ENCODE measurements at places on chromosomes 4 and X. TPM values are rescaled to one million over a fixed set of nuclear protein-coding genes. Genes with fewer than 3 reads are reported as not detected.

DNA sequence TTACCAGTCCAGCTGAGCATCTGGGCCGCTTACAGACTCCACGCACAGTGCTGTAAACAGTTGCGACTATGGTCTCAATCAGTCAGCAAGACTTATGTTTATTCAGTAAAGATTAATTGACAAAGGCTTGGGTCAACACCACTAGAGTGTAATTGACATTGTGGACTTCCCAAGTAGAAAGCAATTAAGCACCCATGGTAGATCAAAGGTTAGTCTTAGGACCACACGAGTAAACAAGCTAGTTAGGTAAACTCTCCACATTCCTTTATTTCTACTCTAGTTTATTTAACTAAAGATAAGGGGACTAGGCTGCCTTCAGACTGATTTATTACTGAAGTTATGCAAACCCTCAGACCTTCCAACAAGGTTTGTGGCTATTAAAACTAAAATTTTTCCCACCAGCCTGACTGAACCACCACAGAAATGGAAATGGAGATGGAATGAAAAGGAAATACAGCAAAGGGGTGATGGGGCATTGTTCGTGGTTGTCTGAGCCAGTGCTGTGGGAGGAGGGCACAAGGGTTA, 44.2 kb downstream of the MTHFD2L start:
- H3K4me1 ChIP-seq, result no peaks in the 10 kb centered on the region
- no peak overlapping the region for H3K27ac ChIP-seq
- H3K36me3 ChIP-seq, result no peaks in the 10 kb centered on the region
- H3K27me3 ChIP-seq, result peaks cover 2% of the 10 kb centered on the region
- no peak for DNase-seq
- no peak overlapping the region for H3K4me3 ChIP-seq

Gene MTHFD2L
- total RNA-seq, result 14.0 TPM

DNA sequence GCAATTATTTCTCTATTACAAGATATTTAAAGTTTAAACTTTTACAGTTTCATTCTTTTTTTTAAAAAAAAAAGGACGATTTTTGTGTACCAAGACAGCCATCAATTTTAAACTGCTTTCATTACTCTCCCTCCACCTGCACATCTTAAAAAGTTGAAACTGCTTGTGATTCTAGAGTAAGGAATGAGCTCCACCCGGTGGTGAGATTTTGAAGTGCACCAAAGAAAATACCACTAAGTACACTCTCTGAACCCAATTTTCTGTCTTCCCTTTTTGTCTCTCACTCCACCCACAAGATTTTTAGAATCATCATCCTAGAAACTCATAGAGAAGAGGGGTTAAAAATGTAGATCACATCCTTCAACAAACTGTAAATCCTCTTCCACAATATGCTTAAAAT, 91.3 kb upstream of the WDR44 start:
- H3K4me1 ChIP-seq, result no peaks in the 10 kb centered on the region
- no peaks in the 10 kb centered on the region for H3K36me3 ChIP-seq
- no peak overlapping the region for H3K27ac ChIP-seq
- peaks cover 1% of the 10 kb centered on the region for H3K27me3 ChIP-seq

DNA sequence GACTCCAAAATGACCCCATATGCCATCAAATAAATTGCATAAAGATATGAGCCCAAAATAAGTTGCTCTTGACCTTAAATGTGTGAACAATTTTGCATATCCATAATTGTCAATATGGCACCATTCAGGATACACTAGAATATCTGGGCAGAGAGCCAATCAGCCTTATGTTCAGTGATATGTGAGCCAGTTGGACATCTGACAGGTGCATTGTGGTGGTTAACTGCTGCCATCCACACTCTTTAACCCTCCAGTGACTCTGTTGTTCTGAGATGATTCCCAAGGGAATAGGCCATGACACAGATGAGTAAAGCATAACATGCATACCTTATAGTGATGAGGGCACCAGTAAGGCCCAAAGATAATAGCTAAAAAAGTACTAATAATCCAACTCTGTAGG, 500.1 kb downstream of the PCDH18 start:
- H3K27ac ChIP-seq, result peak overlapping the region; percentile 93
- peaks cover 7% of the 10 kb centered on the region for H3K36me3 ChIP-seq
- DNase-seq, result peak; percentile 31
- peaks cover 5% of the 10 kb centered on the region for H3K27me3 ChIP-seq
- peaks cover 5% of the 10 kb centered on the region for H3K4me1 ChIP-seq
- H3K4me3 ChIP-seq, result peak overlapping the region; percentile 15

DNA sequence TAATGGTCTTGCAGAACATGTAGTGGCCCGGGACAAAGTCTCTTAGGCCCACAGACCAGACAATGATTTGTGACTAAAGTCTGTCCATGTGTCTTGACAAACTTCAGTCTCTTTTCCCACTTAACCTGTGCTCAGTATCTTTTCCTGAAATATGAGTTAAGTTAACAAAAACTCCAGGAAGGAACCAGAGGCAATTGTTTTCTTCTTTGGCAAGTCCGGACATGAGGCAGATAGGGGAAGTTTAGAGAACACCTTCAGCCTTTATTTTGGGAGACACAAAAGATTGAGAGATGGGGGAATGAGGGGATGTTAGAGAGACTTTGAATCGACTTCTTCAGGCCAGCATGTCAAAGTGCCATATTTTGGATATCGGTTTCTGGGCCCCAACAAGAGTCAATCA, 80.2 kb upstream of the FRMPD4 start:
- H3K27ac ChIP-seq, result no peak overlapping the region
- H3K27me3 ChIP-seq, result no peaks in the 10 kb centered on the region
- H3K36me3 ChIP-seq, result no peaks in the 10 kb centered on the region
- H3K4me1 ChIP-seq, result no peaks in the 10 kb centered on the region
- no peak overlapping the region for H3K4me3 ChIP-seq
- no peak for DNase-seq

GRCh38 chr4:47830265-47831025, 7.4 kb downstream of the CORIN start:
- H3K4me1 ChIP-seq, result no peaks in the 10 kb centered on the region
- DNase-seq, result no peak
- H3K36me3 ChIP-seq, result peaks cover 19% of the 10 kb centered on the region
- H3K27ac ChIP-seq, result no peak overlapping the region

Gene WAS
- total RNA-seq, result 2.6 TPM

DNA sequence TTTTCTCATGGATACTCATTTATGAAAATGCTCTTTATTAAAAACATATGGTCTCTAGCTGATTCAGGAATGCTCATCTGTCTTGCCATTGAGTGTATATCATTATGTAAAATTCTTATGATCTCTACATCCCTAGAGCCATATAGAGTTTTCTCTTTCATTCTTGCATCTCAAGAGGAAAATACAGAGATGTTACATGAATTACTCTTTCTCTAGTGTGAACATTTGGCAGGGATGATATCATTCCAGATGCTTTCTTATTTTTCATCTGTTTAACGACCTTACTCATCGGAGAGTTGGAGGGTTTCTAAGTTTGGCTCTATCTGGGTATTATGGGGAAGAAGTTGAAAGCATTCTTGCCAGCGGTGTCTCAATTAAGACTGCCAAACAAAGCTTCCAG, 202.9 kb upstream of the SLC7A11 start:
- no peaks in the 10 kb centered on the region for H3K4me1 ChIP-seq
- DNase-seq, result no peak
- H3K36me3 ChIP-seq, result peaks cover 3% of the 10 kb centered on the region
- no peaks in the 10 kb centered on the region for H3K27me3 ChIP-seq
- no peak overlapping the region for H3K27ac ChIP-seq

GRCh38 chr4:75555294-75556164, at the start of gene ODAPH:
Gene ODAPH (plus strand): TSS chr4:75556066. CDS start chr4:75556083, 17 bp downstream.
- no peak within 1 kb of the TSS for H3K4me3 ChIP-seq
- no peaks in the 10 kb centered on the region for H3K36me3 ChIP-seq
- H3K4me1 ChIP-seq, result no peaks in the 10 kb centered on the region
- DNase-seq, result no peak
- no peak within 1 kb of the TSS for H3K27ac ChIP-seq
- no peaks in the 10 kb centered on the region for H3K27me3 ChIP-seq

GRCh38 chrX:128992107-128992971, 531.0 kb downstream of the SMARCA1 start:
- no peak overlapping the region for H3K4me3 ChIP-seq
- H3K4me1 ChIP-seq, result no peaks in the 10 kb centered on the region
- no peak overlapping the region for H3K27ac ChIP-seq
- H3K27me3 ChIP-seq, result no peaks in the 10 kb centered on the region
- H3K36me3 ChIP-seq, result peaks cover 4% of the 10 kb centered on the region
- no peak for DNase-seq

DNA sequence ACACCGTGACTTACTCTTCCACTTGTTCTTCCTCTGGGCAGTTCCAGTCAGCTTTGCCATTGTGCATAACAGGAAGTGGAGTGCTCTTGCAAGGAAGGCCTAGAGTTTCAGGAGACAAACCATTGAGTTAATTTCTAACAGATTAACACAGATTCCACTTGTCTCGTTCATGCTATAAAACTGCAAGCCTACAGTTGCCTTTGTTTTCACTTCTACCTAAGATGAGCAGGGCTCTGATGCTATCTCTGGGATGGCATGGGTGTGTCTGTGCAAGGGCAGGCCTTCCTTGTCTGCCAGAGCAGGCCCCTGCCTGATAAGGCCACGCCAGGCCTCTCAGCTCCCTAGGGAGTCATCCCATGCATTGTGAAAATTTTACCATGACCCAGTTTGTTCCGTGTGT, 67.7 kb upstream of the PGRMC2 start:
- no peaks in the 10 kb centered on the region for H3K36me3 ChIP-seq
- H3K4me3 ChIP-seq, result no peak overlapping the region
- H3K4me1 ChIP-seq, result peaks cover 4% of the 10 kb centered on the region

- no peak for DNase-seq
- no peaks in the 10 kb centered on the region for H3K4me1 ChIP-seq
- H3K36me3 ChIP-seq, result no peaks in the 10 kb centered on the region
- H3K4me3 ChIP-seq, result no peak overlapping the region
- no peaks in the 10 kb centered on the region for H3K27me3 ChIP-seq
Observed at GRCh38 chr4:69999420-69999819, 3.7 kb downstream of the STATH start.

Gene ZBTB33
- 24.3 TPM for total RNA-seq

GRCh38 chr4:2858451-2859217, 15.0 kb downstream of the ADD1 start:
- H3K4me1 ChIP-seq, result peaks cover 33% of the 10 kb centered on the region
- H3K36me3 ChIP-seq, result no peaks in the 10 kb centered on the region
- no peak overlapping the region for H3K4me3 ChIP-seq
- no peak overlapping the region for H3K27ac ChIP-seq
- DNase-seq, result no peak
- no peaks in the 10 kb centered on the region for H3K27me3 ChIP-seq

DNA sequence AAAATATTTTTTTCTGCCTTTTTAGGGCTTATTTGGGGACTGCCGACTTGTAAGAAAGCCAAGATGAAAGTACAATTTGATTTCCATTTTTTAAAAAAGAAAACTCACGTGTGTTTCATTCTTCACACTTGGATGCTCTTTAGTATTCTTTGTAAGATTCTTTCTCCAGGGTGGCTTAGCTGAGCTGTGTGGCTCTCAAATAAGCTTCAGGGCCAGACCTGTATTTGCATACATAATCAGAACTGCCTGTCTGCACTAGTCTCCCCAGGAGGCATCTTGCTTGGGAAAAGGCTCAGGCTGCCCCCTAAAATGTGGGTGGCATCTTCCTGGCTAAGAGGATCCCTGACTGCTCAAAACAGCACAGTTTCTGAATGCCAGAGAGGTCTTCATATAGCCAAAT, 498.4 kb downstream of the MID1IP1 start:
- H3K27me3 ChIP-seq, result peaks cover 4% of the 10 kb centered on the region
- no peaks in the 10 kb centered on the region for H3K4me1 ChIP-seq
- peaks cover 4% of the 10 kb centered on the region for H3K36me3 ChIP-seq
- no peak overlapping the region for H3K27ac ChIP-seq
- DNase-seq, result no peak

DNA sequence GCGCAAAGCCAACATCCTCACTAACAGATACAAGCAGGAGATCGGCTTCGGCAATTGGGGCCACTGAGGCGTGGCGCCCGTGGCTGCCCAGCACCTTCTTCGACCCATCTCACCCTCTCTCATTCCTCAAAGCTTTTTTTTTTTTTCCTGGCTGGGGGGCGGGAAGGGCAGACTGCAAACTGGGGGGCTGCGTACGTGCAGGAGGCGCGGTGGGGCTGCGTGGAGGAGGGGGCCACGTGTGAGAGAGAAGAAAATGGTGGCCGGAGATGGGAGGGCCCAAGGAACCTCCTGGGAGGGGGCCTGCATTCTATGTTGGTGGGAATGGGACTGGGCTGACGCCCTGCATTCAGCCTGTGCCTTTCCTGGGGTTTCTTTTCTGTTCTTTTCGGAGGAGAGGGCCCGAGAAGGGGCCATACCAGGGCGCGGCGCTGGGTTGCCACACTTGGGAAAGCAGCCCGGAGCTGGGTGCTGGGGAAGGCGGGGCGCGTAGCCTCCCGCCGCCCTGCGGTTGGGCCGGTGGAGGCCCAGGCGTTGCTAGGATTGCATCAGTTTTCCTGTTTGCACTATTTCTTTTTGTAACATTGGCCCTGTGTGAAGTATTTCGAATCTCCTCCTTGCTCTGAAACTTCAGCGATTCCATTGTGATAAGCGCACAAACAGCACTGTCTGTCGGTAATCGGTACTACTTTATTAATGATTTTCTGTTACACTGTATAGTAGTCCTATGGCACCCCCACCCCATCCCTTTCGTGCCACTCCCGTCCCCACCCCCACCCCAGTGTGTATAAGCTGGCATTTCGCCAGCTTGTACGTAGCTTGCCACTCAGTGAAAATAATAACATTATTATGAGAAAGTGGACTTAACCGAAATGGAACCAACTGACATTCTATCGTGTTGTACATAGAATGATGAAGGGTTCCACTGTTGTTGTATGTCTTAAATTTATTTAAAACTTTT, 4.5 kb downstream of the MID1IP1 start:
- DNase-seq, result peak; percentile 44
- no peaks in the 10 kb centered on the region for H3K36me3 ChIP-seq
- peaks cover 7% of the 10 kb centered on the region for H3K4me1 ChIP-seq
- H3K27ac ChIP-seq, result peak overlapping the region; percentile 87

Gene FGD1
- 18.8 TPM for total RNA-seq

DNA sequence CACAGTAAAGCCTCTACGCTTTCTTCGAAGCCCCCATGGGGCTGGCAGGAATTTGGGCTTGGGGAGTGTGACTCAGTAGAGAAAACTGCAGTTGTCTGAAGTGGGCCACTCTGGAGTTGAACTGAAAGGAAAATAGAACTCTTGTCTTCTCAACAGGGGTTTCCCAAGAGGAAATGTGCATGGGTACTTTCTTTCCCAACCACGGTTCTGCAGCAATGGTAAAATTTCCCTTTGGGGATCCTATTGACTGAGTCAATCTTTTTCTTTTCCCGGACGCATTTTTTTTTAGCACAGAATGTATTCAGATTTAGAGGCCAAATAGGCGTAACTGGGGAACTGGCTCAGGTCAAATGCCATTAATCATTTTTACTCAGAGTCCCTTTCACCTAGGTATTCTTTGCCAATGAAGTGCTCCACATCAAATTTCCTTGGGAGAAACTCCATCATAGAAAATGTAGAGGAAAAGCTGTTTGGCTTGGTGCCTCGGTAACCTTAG, 269.3 kb downstream of the STIM2 start:
- no peak overlapping the region for H3K27ac ChIP-seq
- no peak for DNase-seq
- H3K36me3 ChIP-seq, result peaks cover 5% of the 10 kb centered on the region
- H3K4me1 ChIP-seq, result no peaks in the 10 kb centered on the region
- H3K27me3 ChIP-seq, result peaks cover 3% of the 10 kb centered on the region
- no peak overlapping the region for H3K4me3 ChIP-seq

Gene AMBN
- total RNA-seq, result not detected

- no peak for DNase-seq
- no peaks in the 10 kb centered on the region for H3K27me3 ChIP-seq
- H3K36me3 ChIP-seq, result no peaks in the 10 kb centered on the region
- no peak overlapping the region for H3K27ac ChIP-seq
- H3K4me3 ChIP-seq, result no peak overlapping the region
Observed at GRCh38 chr4:84470204-84470785, 28.8 kb downstream of the NKX6-1 start.

- H3K27ac ChIP-seq, result no peak within 1 kb of the TSS
- peaks cover 1% of the 10 kb centered on the region for H3K4me1 ChIP-seq
- peaks cover 2% of the 10 kb centered on the region for H3K27me3 ChIP-seq
- DNase-seq, result peak; percentile 66
Observed at GRCh38 chrX:148500423-148501385, at the start of gene AFF2. Gene AFF2 (plus strand): TSS chrX:148500617. CDS start chrX:148501098, 481 bp downstream.

Data from glutamatergic neuron (in vitro differentiated cells).